Stimulated activated memory B cell treated with anti-CD40 and anti-IgM and Interleukin-4, amounts not matched to agents 10 μg/mL and 1 μg/mL and 100 μg/mL, for 72 hours (primary cell): ENCODE measurements at places on chromosomes 4 and X.

DNA sequence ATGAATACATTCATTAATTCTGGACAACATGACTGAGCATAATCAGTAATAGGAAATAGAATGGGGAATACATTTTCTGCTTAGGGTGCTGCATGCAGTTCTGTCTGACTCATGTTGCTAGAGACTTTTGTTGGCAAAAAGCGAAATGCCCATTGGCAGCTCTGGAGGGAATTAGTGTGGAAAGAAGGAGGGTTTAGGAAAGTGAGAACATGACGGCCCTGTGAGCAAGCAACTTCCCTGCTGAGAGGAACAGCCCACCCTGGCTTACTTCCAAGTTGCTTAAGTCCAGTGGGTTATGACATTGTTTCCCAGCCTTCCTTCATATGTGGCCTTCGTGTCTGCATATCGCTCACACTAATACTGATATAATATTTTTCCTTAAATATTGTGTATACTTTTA, 13.8 kb downstream of the MAD2L1 start:
- ATAC-seq: no peak

DNA sequence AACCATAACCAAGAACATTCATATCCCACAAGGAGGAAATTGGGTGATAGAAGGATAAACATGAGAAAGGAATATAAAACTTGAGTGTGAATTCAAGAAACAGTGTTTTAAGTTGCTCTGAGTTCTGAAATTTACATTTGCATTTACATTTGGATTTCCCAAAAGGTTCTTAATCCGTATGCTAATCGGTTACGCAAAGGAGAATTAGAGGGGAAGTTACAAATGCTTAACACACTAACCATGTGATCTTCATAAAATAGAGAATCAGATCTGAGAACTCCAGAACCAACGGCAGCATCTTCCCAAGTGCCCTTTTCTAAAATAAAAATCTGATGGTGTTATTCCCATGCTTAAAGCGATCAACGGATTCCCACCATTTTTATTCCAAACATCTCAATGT, 48.0 kb downstream of the PROM1 start:
- no peak for ATAC-seq

- ATAC-seq: no peak
Measured at GRCh38 chrX:20128670-20129069, 12.0 kb upstream of the MAP7D2 start.

DNA sequence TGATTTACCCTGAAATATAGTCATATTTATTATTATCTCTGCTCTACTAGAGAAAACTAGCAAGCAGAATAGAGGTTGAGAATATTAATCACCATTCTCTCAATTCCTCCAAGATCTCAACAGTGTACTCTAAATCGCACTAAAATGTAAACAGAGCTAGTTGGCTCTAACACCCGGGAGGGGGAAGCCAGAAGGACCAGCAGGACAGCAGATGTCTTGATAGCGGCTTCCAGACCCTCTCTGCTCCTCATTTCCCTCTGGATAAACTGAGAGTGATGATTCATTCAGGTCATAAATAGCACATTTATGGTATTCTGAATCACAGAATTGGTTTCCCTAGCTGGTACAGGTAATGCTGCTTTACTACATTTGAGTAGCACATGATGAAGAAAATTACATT, 82.5 kb downstream of the TBC1D9 start:
- no peak for ATAC-seq

- peak; percentile 92 for ATAC-seq
Measured at GRCh38 chr4:162891788-162892707, 274.6 kb downstream of the NAF1 start.

GRCh38 chr4:140237616-140238350, 83.8 kb upstream of the MAML3 start:
- ATAC-seq: no peak

GRCh38 chr4:40749717-40750460, at the start of gene NSUN7:
Gene NSUN7 (plus strand): TSS chr4:40749955. CDS start chr4:40750694, 739 bp downstream.
- peak; percentile 71 for ATAC-seq

- no peak for ATAC-seq
Measured at GRCh38 chr4:164846566-164846965, 30.4 kb upstream of the APELA start.

DNA sequence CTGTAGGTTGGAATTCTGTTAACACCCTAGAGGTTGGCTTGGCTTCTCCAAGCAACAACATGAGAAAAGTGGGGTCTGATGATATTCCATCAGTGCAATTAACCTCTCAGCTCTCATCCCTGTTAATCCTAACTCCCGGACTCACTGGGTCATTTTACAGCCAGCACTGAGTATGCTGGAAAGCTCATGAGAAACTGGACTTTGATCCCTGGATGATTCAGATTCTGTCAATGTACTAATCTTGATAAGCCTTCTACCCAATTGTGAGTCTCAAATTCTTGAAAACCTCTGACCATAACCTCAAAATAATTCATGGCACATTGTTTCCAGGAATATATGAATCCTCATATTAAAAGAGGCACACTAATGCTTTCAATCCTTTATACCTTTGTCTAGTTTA, 244.3 kb upstream of the DCAF8L1 start:
- ATAC-seq: no peak

GRCh38 chrX:116284400-116284799, 113.9 kb downstream of the AGTR2 start:
- no peak for ATAC-seq

- ATAC-seq: peak; percentile 38
Measured at GRCh38 chr4:2393353-2394270, 24.8 kb downstream of the ZFYVE28 start.
